Fibroblast of upper back skin (primary cell): ENCODE measurements at places on chromosomes 5 and 9.
A peak's percentile ranks its signal among the peaks of the same experiment; 100 is the strongest.

GRCh38 chr9:136327304-136327974 is at the start of gene GPSM1:
GPSM1 (plus strand) TSS chr9:136327539; CDS start chr9:136327696, 157 bp downstream.
- peak; percentile 58 for DNase-seq

- no peak for DNase-seq
Observed at GRCh38 chr5:30051976-30052375, 1141.5 kb upstream of the CDH6 start.

DNA sequence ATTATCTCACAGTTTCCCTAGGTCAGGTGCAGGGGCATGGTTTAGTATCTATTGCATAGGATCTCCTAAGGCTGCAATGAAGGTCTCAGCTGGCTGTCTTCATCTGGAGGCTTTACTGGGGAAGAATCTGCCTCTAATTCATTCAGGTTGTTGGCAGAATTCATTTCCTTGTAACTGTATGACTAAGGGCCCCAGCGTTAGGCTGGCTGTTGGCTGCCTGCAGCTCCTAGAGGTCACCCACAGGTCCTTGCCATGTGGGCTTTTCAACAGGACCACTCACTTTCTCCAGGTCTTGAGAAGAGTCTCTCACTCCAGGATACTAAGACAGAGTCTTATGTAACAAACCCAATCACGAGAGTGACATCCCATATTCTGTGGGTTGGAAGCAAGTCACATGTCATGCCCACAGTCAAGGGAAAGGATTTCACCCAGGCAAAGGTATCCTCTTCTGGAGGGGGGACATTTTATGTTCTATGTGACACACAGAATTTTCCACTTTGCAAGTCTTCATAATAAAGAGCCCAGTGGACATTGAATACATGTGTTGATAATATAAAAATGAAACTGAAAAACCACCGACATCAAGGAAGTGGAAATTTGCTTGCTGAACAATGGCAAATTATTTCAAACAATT is 38.2 kb downstream of the HMHB1 start:
- no peak for DNase-seq

DNA sequence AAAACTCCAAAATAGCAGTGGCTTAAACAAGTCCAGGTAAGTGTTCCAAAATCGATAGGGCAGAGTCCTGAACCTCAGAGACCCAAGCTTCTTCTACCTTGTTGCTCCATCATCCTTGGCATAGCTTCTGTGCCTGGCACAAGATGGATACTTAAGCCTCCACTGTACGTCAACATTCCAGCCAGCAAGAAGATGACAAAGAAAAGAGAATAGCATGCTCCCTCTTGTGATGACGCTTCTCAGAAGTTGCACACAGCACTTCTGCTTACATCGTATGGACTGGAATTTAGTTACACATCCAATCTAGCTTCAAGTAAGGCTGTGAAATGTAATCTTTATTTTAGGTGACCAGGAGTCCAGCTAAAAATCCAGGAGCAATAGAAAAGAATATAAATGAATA is 227.4 kb downstream of the ESM1 start:
- peak; percentile 80 for DNase-seq

- no peak for DNase-seq
Observed at GRCh38 chr9:100294341-100294740, 58.4 kb downstream of the TEX10 start.

DNA sequence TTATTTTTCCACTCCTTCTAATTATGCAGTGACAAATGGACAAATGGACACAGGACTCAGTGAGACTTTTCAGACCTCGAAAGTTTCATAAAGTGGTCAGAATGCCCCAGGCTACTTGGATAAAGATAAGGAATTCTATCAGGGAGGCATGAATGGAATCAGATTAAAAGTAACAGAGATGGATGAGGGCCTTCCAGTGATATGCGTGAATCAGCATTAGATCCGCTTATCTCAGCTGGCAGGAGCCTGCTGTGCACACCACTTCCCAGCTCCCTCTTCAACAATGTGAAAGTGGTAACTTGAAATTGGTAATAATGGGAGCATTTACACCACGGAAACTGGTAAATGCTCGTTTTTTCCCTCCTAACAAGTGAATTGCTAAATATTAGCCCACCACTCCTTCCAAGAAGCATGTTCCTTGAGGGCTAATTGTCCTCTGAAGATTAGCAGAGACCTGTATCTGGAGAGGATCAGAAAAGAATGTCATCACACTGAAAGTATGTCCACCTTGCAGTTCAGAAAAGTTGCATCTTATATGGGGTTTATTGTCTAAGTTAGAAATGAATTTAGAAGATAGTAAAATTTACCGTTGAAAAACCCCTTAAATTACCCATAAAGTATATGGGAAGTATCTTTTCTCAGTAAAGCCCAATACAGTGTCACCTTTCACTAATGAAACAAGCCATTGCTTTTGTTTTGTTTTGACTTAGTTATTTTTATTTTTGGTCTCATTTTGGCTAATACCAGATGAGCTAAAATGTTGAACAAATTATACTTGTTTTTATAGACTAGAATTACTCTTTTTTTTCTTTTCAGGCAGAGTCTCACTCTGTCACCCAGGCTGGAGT is 125.3 kb downstream of the DPYSL3 start:
- no peak for DNase-seq

- no peak for DNase-seq
Observed at GRCh38 chr5:94057217-94057616, 315.8 kb upstream of the POU5F2 start.

- no peak for DNase-seq
Observed at GRCh38 chr9:114001410-114001685, 76.8 kb downstream of the AMBP start.

- peak; percentile 65 for DNase-seq
Observed at GRCh38 chr9:128072144-128073021, 4.4 kb downstream of the SLC25A25 start.

DNA sequence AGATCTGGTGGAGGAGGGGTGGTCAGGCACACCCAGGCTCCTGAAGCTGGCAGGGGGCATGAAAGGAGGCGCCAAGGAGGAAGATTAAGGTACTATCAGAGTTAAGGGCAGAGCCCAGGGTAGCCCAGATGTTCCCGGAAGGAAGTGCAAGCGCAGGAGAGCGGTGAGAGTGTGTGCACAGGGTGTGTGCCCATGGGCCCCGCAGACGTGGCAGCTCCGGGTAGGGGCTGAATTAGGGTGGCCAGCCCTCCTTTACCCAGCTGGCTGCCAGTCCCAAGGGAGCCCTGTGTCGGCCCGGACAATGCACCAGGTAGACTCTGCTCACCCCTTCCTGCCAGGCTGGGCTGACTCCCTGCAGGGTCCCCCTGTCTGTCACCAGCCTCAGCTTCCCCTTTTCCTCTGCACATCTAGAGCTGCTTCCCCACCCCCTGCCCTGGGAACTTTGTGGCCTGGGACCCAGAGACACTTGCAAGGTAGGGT is at the start of gene SMIM33:
TSS of gene SMIM33 (plus strand) at position 184 of the 480 bp plus-strand sequence. CDS start at position 302, 118 bp downstream.
- DNase-seq: no peak

DNA sequence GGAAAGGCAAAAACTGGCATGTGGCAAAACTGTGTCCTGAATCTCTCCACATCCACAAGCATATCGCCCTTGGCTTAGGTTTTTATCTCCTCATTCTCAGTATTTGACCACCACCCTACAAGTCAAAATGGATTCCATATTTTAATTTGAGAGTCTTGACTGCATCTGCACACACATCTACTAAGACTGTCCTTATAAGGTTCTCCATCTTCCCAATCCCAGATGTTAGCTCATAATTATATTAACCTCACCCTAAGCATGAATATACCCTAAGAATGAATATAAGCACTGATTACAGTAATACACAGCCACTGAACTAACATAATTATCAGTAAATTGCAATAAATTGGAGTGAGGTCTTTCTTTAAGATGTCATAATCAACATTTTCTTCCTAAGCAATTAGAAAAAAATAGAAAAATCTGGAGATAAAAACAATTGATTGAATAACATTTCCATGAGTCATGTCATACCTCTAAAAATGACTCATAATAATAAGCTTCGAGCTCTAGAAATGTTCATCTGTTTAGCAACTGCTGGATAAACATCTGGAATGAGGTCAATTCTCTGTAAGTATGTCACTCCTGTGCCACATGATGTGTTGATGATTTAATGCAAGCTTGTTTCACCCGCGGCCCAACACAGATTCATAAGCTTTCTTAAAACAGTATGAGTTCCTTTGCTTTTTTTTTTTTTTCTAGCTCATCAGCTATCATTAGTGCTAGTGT is 39.9 kb upstream of the PAM start:
- peak; percentile 83 for DNase-seq

- no peak for DNase-seq
Observed at GRCh38 chr9:14027116-14027800, 286.7 kb downstream of the NFIB start.

DNA sequence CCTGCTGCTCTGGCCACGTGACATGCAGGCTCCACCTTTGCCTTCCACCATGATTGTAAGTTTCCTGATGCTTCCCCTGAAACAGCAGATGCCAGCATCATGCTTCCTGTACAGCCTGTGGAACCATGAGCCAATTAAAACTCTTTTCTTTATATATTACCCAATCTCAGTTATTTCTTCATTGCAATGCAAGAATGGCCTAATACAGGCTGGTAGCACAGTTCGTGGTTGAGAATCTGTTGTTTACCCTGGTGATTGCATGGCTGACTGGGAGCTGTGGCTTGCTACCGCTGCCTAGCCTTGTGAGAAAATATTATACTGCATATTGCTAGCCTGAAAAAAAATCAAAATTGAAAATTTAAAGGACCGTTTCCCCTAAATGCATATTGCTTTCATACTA is 44.8 kb upstream of the PTPN3 start:
- no peak for DNase-seq

DNA sequence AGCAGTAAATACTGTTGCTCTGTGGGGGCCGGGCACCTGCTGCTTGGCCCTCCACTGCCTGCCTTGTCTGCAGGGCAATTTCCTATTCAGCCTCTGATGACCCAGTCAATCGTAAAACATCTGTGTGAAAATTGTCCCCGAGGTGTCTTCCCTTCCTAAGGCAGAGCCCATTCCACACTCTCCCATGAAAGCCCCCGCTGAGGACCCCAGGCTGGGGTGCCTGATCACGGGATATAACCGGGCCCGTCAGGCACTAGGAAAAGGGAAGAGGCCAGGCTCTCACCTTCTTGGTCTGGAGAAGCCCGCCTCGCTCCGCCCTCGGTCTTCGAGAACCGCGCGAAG is 27.2 kb upstream of the SCGB3A1 start:
- DNase-seq: no peak

DNA sequence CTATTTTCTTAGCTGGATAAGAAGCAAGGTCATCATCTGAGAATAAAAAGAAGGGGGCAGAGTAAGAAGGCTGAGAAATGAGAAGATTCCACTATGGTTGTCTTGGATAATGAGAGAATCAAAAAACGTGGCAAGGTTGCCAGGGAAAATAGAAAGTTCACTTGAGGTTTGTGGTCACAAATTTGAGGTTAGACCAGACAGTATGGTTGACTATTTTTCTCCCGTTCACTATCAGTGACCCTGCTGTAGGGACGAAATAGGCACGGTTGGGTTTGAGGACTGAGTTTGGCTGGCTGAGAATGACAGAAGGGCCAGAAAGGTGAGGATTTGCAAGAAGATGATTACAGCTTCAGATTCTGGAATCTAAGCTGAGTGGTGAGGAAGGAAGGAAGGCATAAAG is 266.0 kb upstream of the ZNF462 start:
- peak; percentile 23 for DNase-seq

DNA sequence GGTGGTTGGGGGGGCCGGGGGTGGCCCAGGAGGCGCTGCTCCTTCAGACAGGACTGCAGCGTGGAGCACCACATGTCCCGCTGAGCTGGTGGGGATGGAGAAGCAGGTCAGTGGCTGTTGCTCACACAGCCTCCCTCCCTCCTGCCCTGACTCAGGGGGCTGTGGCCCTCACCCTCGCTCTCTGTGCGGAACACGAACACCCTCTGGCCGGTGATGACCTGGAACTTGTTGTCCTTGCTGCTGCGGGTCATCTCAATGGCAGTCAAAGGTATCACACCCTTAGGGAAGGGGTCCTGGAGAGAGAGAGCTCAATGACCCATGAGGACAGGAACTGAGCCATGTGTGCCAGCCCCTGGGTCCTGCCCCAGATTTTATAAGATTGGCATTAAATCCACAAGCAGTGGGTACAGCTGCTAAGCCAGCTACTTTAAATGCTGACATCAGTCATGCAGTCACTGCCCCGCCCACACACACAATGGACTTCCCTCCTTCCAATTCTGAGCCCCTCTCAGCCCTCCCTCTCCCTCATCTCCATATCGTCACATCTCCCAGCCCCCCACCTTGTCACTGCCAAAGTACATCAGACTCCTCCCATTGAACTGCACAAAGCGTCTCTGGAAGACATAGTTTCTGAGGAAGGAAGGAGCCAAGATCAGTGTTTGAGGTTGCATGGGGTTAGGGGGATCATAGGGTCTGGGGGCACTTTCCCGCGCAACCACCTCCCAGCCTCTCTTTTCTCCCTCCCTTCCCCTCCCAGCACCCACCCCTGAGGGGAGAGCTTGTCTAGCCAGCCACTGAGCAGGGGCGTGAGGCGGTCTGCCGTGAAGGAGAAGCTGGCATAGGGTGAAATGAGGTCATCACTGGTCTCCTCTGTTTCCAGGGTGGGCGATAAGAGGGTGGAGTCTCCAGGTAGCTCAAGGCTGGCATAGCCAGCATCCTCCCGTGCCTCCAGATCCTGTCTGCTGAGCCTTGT is 8.9 kb downstream of the ARAP3 start:
- no peak for DNase-seq

DNA sequence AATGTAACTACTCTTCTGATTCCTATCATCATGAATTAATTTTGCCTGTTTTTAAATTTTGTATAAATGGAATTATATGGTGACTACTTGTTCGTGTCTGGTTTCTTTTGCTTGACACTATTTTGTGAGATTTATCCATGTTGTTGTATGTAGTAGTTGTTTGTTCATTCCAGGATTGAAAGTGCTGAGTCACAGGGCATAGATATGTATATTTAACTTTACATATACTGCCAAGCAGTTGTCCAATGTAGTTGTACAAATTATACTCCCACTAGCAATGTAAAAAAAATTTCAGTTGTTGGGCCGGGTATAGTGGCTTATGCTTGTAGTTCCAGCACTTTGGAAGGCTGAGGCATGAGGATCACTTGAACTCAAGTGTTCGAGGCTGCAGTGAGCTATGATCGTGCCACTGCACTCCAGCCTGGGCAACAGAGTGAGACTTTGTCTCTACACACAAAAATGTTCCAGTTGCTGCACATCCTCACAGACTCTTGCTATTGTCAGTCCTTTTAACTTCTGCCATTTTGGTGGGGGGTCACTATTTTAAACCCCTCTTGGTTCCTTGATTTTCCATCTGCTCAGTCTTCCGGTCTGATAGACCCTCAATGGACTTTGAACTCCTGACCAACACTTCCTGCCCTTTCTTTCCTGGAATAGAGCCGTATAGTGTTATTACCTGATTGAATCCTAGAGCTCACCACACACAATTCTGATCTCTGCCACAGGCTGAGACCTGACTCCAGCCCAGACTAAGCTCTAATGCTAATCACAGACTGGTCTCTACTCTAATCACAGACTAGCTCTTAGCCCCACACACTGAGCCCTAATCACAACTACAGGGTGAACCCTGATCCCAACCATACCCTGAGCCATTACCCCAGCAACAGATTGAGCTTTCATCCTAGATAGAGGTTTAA is 69.3 kb upstream of the MELK start:
- no peak for DNase-seq
